T-cell (primary cell): ENCODE measurements at places on chromosomes 4 and X. TPM values are rescaled to one million over a fixed set of nuclear protein-coding genes. Genes with fewer than 3 reads are reported as not detected.

- H3K27me3 ChIP-seq: no peaks in the 10 kb centered on the region
- H3K4me3 ChIP-seq: no peak overlapping the region
- peaks cover 9% of the 10 kb centered on the region for H3K36me3 ChIP-seq
- DNase-seq: no peak
- no peaks in the 10 kb centered on the region for H3K4me1 ChIP-seq
- no peak overlapping the region for H3K27ac ChIP-seq
These were observed 7.3 kb downstream of the TSR2 start for GRCh38 chrX:54447461-54447860.

EVC2 gene
- 1.1 TPM for total RNA-seq

GRCh38 chr4:135359128-135359527 lies 1157.5 kb upstream of the PABPC4L start:
- DNase-seq: no peak
- H3K4me1 ChIP-seq: no peaks in the 10 kb centered on the region
- H3K36me3 ChIP-seq: no peaks in the 10 kb centered on the region
- H3K27ac ChIP-seq: no peak overlapping the region

GRCh38 chr4:73447671-73448070 lies 11.7 kb downstream of the AFP start:
- no peaks in the 10 kb centered on the region for H3K27me3 ChIP-seq
- no peaks in the 10 kb centered on the region for H3K4me1 ChIP-seq
- no peak overlapping the region for H3K27ac ChIP-seq
- no peaks in the 10 kb centered on the region for H3K36me3 ChIP-seq
- no peak for DNase-seq

- no peak overlapping the region for H3K4me3 ChIP-seq
- H3K36me3 ChIP-seq: no peaks in the 10 kb centered on the region
- no peaks in the 10 kb centered on the region for H3K27me3 ChIP-seq
- H3K4me1 ChIP-seq: no peaks in the 10 kb centered on the region
- DNase-seq: no peak
These were observed 32.0 kb downstream of the MAGEC1 start for GRCh38 chrX:141935645-141936044.
